ENCODE measurements at places on chromosomes 1 and 21.

- no peak for DNase-seq
These were observed 3.4 kb upstream of the FTCD start for GRCh38 chr21:46158666-46159300.

DNA sequence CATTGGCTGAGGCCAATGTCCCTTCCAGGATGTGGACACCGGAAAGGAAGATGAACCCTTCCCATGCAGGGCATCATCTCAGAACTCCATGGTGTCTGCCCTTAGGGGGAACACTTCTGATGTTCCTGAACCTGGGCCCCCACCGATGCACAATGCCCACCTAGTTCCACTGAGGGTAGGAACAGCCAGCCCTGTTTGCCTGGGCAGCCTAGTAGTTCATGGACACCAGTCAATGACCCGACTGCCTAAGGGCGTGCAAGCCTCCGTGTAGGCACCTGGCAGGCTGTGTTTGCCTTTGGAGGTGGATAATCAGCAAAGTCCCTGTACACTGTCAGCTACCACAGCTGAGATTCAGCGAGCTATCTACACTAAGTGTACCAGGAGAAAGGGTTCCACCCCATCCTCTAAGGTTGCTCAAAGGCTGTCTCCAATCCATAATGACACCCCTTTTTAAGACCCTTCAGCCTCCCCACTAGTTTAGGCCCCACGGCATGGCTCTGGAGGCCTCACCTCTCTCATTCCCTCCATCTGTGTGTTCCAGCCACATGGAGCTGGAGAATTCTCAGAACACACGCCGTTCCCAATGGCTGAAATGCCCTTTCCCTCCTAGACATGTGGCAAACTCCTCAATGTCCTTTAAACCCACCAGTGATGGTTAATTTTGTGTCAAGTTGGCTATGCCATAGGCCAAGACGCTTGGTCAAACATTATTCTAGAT is 124.8 kb upstream of the EDN2 start:
- DNase-seq, result no peak

DNA sequence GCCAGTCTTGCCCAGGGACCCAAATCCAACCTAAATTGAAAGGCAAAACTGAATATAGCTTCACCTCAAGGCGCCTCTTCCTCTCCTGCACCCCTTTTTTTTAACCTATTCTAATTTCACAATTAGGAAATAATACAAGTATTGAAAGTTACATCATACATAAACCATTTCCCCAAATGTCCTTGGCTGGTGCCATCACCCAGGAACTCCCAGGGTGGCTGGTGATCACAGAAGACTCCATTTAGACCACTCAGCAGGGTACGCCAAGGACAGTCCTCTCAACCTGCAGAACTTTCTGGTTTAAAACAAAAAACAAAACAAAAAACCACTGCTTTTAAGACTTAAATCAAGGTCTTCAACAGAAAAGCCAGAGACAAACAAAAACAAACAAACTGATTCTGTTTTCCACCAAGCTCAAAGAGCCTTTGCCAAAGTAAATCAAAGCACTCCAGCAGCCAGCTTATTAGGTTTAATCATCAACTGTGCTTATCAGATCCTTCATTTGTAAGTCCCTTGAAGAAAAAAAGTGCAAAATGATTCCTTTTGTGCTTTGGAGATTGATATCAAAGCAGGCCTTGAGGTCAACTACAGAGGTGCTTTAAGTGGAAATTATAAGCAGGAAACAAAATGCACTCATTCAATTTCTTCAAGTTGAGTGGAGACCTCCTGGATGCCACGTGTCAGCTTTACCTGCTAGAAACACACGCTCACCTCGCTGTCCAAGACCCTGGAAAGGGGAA is 113.0 kb downstream of the ETS2 start:
- no peak for DNase-seq

DNA sequence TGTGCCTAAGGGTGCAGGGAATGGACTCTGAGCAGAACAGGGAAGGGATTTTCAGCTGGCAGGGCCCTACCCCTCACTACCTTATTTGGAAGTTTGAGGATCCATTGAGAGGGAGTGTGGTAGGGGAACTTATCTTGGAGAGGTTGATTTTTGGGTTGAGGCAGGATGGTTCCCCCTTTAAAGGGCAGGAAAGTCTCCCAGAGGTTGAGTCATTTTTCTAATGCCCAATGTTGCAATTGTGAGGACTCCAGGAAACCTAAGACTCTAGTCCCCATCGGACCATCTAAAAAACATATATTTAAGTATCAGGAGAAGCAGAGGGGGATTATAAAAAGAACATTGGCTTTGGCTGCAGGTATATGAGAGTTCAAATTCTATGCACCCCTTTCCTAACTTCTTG is 47.3 kb downstream of the SAMD13 start:
- no peak for DNase-seq

DNA sequence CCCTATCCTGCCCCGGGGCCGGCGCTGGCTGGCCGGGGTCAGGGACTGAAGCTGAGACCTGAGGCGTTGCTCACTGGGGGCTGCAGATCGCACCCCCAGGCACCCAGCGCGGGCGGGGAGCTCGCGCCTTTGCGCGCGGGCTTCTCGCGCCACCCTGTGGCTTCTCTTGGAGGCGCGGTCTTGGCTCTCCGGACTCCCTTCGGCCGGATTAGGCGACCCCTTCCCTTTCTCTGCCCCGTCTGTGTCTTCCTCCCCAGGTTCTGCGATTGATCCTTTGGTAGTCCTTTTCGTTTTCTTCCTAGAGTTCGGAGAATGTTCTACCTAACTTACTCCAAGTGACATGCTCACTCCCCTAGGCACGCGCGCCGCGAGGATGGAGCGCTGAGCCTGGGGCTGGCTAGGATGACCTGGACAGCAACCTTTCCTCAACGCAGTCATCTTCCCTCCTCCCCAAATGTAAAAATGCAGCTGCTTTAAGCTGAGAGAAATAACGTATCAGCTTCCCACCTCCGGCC is 495 bp upstream of the NTRK1 start:
- no peak for DNase-seq

DNA sequence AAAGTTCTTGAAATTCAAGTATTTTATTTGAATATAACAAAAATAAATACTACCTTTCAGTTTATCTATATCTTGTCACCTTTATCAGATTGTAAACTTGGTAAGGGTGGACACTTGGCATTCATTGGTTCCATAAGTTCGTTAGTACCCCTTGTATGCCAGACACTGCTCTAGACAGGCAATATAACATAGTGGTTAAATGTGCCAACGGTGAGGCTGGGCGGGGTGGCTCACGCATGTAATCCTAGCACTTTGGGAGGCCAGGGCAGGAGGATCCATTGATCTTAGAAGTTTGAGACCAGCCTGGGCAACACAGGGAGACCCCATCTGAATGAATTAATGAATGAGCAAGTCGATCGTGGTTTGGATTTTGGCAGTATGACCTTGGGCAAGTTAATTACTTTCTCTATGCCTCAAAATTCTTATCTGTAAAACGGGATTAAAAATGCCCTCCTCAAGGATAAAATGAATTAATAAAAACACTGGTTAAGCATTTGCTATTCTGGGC is 26.3 kb upstream of the SH3D21 start:
- DNase-seq, result no peak

- DNase-seq, result no peak
These were observed 51.7 kb downstream of the SWT1 start for GRCh38 chr1:185208626-185209180.

Data from NCI-H187 treated with DMSO at 0.1 percent for 48 hours (cell line).